Stimulated activated CD8-positive, alpha-beta memory T cell treated with anti-CD3 and anti-CD28 coated beads, Interleukin-4, amount 100 ng/mL, for 1 hour (primary cell): ENCODE measurements at places on chromosomes 11 and 22.

DNA sequence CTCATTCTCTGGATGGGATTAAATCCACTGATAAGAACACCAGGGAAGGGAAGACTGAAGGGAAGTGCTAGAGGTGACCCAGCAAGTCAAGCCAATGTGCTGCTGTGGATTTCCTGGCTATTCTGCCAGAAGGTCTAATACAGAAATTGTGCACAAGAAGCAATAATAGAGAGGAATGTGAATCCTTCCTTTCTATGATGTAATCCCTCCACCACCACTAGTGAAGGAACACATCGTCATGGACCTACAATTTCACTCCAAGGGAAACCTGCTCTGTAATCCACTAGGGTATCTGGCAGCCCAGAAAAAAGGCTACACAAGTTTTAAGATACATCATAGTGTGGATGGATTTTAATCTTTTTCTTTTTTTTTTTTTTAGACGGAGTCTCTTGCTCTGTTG, 17.4 kb downstream of the LARGE2 start:
- DNase-seq, result no peak

GRCh38 chr11:69655479-69656428, 14.8 kb downstream of the CCND1 start:
- no peak for DNase-seq

- DNase-seq, result no peak
These were observed 28.6 kb upstream of the AMPD3 start for GRCh38 chr11:10426475-10426874.

DNA sequence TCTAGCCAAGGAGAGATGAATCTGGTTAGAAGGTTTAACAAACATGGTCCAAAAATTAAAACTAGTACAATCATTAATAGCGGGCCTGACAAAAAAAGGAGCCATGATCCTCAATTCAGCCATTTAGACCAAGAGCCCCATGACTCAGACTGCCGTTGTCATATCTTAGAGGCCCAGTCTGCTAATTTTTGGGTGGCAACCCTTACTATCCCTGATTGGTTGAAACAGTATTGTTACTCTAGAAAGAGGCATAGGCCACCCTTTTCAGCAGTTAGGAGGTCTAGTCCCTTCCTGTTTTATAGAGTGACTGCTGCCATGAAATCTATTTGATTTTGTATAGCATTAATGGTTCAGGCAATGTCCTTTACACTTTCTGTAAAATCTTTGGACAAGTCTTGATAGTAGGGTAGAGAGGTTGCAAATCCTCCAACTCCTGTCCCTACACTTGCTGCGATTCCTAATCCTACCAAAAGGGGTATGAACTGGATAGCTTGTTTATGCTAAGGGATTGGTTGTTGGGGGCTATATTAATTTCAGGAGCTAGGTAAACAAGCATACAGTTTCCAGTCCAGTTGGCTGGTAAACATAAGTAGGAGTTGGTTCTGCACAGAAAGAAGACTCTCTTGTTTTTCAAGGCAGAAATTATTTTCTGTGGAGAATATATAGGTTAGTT, 1056.3 kb upstream of the CNTN5 start:
- DNase-seq, result no peak

GRCh38 chr22:39136317-39136716, 16.2 kb downstream of the CBX7 start:
- DNase-seq, result no peak

DNA sequence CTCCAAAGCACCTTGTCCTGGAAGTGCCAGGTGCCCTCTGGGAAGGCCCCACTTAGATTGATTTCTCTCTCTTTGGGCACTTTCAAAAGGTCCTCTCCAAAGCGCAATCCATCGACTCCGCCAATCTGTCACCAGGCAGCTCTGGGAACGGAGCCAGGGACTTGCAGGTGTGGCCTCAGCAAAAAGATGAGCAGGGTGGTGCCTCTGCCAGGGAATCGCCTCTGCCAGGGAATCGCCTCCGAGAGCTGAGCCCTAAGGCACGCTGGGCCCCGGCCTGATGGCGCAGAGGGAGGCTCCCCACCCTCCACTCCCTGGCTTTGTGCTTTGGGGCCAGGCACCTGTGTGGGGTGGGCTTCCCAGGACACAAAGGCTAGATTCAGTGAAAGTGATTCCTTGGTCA, 1391.3 kb downstream of the TBC1D22A start:
- no peak for DNase-seq

GRCh38 chr22:17337639-17338038, 31.6 kb upstream of the CECR2 start:
- DNase-seq, result no peak

DNA sequence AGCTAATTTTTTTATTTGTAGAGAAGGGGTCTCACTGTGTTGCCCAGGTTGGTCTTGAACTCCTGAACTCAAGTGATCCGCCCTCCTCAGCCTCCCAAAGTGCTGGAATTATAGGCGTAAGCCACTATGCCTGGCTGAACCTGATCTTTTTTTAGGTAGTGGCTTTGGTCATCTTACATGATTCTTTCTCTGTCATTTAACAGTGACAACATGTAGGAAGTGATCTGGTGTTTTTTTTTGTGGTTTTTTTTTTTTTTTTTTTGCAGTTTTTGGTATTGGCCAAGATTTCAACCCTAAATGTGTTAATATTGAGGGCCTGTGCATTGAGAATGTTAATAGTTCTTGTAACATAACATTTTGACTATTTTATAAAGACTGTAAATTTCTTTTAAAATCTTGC, 8.0 kb upstream of the FERMT3 start:
- DNase-seq, result no peak

- peak; percentile 24 for DNase-seq
These were observed 77.0 kb downstream of the ZNF280B start for GRCh38 chr22:22431271-22432220.

DNA sequence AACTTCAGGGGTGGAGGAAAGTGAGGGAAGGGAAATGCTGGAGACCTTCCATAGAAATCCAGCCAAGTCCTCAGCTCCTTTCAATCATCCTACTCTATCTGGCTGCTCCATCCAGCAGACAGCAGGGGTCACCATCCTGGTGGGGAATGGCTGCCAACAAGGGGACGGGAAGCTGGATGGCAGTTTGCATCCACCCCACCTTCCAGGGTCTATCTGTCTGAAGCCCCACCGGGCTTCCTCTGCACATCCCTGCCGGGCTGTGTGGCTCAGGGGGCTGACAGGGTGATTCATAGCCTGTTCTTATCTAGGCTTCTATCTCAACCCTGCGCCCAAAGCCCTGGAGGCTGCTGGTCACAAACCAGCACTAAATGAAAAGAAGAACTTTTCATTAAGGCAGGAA, 1.1 kb downstream of the SYTL2 start:
- DNase-seq, result no peak

GRCh38 chr11:73563539-73564200, 34.2 kb downstream of the FAM168A start:
- no peak for DNase-seq

GRCh38 chr22:46710806-46711205, 27.2 kb downstream of the CERK start:
- no peak for DNase-seq

DNA sequence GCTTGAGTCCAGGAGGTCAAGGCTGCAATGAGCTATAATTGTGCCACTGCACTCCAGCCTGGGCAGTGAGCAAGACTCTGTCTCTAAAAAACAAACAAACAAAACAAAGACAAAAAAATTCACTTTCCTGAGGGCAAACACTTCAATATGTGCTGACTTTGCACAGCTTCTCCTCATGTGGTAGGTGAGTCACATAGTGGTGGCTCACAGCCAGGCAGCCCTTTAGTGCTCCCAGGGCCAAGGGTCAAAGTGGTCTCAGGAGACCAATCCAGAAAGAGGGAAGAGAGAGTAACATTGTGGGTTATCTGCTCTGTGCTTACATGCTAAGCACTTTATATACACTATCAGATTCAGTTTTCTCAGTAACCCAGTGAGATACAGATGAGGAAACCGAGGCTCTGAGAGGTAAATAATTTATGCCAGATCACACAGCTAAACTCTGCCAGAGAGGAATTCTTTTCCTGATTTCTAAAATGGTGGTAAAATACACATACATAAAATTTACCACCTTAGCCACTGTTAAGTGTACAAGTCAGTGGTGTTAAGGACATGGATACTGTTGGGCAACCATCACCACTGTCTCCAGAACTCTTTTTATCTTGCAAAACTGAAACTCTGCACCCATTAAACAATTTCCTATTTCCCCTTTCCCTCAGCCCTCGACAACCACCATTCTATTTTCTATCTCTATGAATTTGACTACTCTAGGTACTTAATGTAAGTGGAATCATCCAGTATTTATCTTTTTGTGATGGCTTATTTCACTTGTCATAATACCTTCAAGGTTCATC, 231.7 kb upstream of the NARS2 start:
- no peak for DNase-seq

DNA sequence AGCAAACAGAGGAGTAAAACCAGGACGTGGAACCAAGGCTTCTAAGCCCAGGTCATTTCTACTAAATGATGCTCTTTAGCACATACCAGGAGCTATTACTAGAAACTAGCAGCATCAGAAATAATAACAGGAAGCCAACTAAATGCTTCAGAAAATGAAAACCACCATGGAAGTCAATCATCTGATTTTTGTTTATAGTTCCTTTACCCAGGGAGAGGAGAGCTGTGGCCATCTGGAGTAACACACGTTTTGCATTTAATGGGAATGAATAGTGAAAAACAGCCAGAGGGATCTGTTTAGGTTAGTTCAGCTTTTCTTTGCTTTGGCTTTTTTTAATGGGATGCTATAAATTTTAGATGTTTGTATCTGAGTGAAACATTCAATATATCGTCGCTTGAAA, 250.7 kb upstream of the ARHGAP20 start:
- no peak for DNase-seq

DNA sequence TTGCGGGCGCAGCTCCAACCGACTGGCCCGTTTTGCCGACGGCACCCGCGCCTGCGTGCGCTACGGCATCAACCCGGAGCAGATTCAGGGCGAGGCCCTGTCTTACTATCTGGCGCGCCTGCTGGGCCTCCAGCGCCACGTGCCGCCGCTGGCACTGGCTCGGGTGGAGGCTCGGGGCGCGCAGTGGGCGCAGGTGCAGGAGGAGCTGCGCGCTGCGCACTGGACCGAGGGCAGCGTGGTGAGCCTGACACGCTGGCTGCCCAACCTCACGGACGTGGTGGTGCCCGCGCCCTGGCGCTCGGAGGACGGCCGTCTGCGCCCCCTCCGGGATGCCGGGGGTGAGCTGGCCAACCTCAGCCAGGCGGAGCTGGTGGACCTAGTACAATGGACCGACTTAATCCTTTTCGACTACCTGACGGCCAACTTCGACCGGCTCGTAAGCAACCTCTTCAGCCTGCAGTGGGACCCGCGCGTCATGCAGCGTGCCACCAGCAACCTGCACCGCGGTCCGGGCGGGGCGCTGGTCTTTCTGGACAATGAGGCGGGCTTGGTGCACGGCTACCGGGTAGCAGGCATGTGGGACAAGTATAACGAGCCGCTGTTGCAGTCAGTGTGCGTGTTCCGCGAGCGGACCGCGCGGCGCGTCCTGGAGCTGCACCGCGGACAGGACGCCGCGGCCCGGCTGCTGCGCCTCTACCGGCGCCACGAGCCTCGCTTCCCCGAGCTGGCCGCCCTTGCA, 1.0 kb downstream of the FJX1 start:
- DNase-seq, result no peak

- no peak for DNase-seq
These were observed 8.4 kb downstream of the APOBEC3A start for GRCh38 chr22:38965614-38966379.

GRCh38 chr11:1085440-1086170, 10.9 kb downstream of the MUC2 start:
- no peak for DNase-seq
